ENCODE measurements at places on chromosomes 16 and 17. TPM values are rescaled to one million over a fixed set of nuclear protein-coding genes. Genes with fewer than 3 reads are reported as not detected.

CTRB2 gene
- not detected for total RNA-seq

SBK1 gene
- 0.26 TPM for total RNA-seq

MYADML2 gene
- total RNA-seq = not detected

SULT1A2 gene
- total RNA-seq = not detected

TP53TG3D gene
- 0.97 TPM for total RNA-seq

TEX14 gene
- total RNA-seq = 0.36 TPM
